ENCODE measurements at places on chromosomes 6 and 20.

GRCh38 chr20:20568604-20569205 lies 143.7 kb downstream of the RALGAPA2 start:
- no peak for DNase-seq

- DNase-seq, result peak; percentile 82
Measured at GRCh38 chr20:35454881-35455609, at the start of gene CEP250. Gene CEP250, plus strand, starts transcription at chr20:35455598. Its CDS starts 6,770 bp downstream, at chr20:35462368.

- DNase-seq, result no peak
Measured at GRCh38 chr6:50966532-50966931, 147.9 kb downstream of the TFAP2B start.

- no peak for DNase-seq
Measured at GRCh38 chr20:46588532-46589511, 38.4 kb upstream of the OCSTAMP start.

- DNase-seq, result no peak
Measured at GRCh38 chr6:108359901-108360882, 65.3 kb downstream of the AFG1L start.

DNA sequence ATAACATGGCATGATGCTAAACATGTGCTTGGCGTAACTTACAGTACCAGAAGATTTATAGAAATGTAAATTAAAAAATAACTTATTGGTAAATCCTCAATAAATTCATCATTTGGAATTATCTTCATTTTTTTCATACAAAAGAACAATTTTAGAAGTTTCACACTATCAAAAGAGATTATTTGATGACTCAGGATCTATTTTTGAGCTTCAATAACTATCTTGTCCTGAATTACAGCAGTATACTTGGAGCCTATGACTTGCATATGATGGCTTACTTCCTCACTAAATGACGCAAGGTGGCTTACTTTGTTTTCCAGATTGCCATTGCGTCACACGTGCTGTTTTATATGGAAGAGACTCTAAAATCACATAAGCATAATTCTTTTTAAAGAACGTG lies 49.2 kb downstream of the KHDRBS2 start:
- DNase-seq, result no peak

DNA sequence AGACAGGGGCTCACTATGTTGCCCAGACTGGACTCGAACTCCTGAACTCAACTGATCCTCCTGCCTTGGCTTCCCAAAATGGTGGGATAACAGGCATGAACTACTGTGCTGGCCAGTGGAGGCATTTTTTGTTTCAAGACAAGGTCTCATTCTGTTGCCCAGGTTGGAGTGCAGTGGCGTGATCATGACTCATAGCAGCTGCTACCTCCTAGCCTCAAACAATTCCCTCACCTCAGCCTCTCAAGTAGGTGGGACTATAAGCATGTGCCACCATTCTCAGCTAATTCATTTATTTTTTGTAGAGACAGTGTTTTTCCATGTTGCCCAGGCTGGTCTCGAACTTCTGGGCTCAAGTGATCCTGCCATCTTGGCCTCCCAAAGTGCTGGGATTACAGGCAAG lies 17.2 kb downstream of the ENPP3 start:
- no peak for DNase-seq

- no peak for DNase-seq
Measured at GRCh38 chr20:10654630-10655029, 19.2 kb downstream of the JAG1 start.

GRCh38 chr6:6730831-6731230 lies 142.3 kb downstream of the LY86 start:
- DNase-seq, result no peak

GRCh38 chr20:50144362-50144761 lies 9.2 kb downstream of the PEDS1 start:
- DNase-seq, result no peak

DNA sequence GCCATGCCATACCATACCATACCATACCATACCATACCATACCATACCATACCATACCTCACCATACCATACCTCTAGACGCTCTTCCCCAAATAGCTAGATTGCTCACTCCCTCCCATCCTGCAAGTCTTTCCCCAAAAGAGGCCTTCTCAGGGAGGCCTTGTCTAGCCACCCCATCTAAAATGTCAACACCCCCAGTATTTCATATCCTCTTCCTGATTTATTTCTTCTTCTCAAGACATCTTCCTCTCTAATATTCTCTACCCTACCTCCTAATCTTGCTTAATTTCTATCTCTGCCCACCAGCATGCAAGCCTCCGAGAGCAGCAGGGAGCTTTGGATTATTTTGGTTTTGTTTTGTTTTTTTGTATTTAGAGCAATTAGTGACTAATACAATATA lies 225.2 kb upstream of the RREB1 start:
- no peak for DNase-seq

- no peak for DNase-seq
Measured at GRCh38 chr6:38396209-38396608, 243.5 kb downstream of the BTBD9 start.

GRCh38 chr20:15077733-15078250 lies 740.4 kb upstream of the FLRT3 start:
- DNase-seq, result no peak

- DNase-seq, result no peak
Measured at GRCh38 chr6:113635222-113635986, 221.7 kb upstream of the MARCKS start.

- DNase-seq, result no peak
Measured at GRCh38 chr6:75621846-75622245, 20.2 kb downstream of the SENP6 start.

- no peak for DNase-seq
Measured at GRCh38 chr20:55582498-55582897, 422.8 kb downstream of the CBLN4 start.

GRCh38 chr6:46288835-46289234 lies 118.1 kb upstream of the ENPP5 start:
- no peak for DNase-seq

- DNase-seq, result no peak
Measured at GRCh38 chr6:21596145-21596948, 2.8 kb downstream of the SOX4 start.

DNA sequence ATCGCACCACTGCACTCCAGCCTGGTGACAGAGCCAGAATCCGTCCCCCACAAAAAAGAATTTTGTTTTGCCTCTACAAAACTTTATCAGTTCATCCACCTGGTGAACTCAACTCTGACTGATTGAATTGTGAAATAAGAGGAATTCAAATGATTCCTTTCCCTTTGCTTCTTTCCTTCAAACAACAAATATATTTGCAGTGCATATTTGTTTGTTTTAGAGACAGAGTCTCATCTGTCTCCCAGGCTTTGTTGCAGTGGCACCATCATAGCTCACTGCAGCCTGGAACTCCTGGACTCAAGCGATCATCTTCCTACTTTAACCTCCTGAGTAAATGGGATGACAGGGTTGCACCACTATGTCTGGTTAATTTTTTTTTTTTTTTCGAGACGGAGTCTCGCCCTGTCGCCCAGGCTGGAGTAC lies 23.2 kb upstream of the PIM1 start:
- DNase-seq, result no peak

DNA sequence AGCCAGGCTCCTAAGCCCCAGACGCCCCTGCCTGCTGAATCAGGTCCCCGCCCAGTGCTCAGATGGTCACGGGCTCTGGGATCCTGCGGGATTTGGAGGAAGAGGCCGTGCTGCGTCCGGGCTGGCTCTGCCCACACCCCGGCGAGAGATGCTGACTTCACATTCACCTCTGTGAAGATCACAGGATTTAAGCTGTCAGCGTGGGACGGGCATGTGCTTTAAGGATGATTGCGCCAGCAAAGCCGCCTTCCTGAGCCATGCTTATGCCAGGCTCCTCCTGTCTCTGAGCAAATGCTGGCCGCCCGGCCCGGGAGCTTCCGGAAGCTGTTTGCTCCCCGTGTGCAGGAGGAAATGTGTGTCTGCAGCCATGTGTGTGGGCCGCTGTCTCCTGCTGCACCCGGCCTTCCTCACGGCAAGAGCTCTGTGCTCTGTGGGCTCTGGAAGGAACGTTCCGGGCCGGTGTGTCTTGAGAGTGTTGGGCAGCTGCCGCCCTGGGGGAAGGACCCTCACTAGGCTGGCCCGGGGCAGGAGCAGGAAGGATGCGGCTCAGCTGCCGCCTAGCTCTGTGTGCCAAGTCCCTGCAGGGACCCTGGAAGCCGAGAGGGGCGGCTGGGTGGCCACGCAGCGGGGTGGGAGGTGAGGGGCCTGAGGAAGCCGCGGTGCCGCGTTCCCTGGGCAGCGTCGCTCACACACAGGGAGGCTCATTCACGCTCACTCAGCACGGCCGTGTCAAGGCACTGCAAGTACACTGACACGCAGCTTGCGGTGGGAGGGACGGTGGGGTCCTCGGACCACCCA lies 19.0 kb upstream of the BHLHE23 start:
- no peak for DNase-seq

DNA sequence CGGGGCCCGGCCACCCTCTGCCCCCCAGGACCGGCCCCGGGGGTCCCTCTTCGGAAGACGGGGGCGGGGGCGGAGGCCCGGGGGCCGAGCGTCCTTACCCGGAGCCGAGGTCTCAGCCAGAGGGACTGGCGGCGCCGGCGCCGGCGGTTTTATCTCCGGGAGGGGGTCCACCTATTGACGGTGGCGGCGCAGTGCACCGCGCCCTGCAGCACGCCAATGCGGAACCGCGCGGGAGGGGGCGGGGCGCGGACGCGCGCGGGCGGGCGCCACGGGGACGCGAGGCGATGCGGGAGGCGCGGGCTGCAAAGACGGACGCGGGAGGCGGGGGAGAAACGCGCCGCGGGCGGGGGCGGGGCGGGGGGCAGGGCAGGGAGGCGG lies at the start of gene EEF1A2:
TSS of gene EEF1A2 (minus strand) at position 124 of the 378 bp plus-strand sequence. CDS start 1,320 bp downstream, outside the sequence.
- no peak for DNase-seq

GRCh38 chr6:142406131-142406530 lies 104.3 kb downstream of the ADGRG6 start:
- DNase-seq, result no peak

DNA sequence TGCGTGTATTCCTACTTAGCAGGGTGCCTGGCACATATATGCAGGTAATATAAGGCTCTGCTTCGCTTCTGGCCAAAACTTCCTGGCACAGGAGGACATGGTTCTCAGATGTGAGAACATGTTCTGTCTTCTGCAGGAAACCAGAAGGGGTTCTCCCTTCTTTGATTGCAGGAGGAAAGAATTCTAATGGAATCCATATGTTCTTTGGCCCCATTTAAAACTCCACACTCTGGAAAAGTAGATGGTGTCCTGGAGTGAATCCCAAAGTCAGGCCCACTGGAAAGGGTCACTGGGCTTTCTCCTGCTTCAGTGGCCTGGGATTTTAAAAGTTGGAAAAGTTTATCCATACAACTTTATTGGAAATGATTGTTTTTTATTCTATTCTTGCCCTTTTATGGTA lies 16.4 kb upstream of the CYP24A1 start:
- DNase-seq, result no peak

Data from stimulated activated CD8-positive, alpha-beta memory T cell treated with anti-CD3 and anti-CD28 coated beads, Interleukin-7, amount 100 ng/mL, for 1 hour (primary cell).